Activated CD8-positive, alpha-beta T cell treated with anti-CD3 and anti-CD28 coated beads, Interleukin-2, amount 10 ng/mL, durations not matched to agents 7 days and 5 days (primary cell): ENCODE measurements at places on chromosomes 13 and 19. TPM values are rescaled to one million over a fixed set of nuclear protein-coding genes. Genes with fewer than 3 reads are reported as not detected.

DNA sequence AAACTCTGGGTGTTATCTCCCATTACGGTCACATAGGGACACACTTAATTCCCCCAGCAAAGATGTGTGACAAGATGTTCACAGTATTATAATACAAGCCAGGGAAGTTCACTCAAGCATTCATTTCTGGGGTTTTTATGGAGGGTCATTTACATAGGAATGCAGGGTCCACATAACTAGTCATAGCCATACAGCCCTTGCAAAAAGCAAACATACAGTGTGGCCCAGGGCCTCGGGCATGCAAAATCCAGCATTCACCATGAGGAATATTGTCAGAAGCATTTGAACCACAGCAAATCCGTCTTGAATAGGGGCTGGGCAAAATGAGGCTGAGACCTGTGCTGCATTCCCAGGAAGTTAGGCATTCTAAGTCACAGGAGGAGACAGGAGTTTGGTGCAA lies 13.0 kb upstream of the ZNF460 start:
- no peak for DNase-seq

Gene CPAMD8
- total RNA-seq = 0.13 TPM

DNA sequence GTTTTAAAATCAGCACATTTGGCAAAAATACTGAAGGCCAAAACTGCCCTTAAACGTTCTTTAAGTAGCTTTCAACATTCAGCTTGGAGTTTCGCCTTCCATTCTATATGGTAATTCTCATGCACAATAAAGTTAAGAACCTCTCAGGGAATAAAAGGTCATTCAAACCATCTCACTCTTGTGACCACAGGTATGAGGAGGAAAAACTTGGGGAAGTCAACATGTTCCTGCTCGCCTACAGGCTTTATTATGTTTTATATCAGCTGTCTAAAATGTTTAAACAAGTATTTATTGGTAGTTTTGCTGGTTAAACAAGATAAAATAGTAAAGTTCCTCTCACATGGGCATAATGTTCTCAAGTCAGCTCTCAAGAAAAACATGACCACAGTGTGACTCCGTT lies 19.9 kb upstream of the TM9SF2 start:
- DNase-seq = no peak

DNA sequence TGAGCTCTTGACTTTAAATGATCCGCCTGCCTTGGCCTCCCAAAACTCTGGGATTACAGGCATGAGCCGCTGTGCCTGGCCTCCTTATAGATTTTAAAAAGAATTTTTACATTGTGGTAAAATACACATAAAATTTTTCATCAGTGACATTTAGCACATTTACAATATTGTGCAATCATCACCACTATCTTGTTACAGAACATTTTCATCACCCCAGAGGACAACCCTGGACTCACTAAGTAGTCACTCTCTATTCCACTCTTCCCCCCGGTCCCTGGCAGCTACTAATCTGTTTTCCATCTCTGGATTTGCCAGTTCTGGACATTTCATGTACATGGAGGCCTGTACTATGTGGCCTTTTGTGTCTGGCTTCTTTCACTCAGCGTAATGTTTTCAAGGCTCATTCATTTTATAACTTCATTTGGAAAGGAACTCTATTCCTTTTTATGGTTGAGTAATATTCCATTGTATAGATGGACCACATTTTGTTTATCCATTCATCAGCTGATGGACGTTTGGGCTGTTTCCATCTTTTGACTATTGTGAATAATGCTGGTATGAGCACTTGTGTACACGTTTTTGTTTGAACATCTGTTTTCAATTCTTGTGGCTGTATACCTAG lies 19.9 kb downstream of the MEGF8 start:
- no peak for DNase-seq

DNA sequence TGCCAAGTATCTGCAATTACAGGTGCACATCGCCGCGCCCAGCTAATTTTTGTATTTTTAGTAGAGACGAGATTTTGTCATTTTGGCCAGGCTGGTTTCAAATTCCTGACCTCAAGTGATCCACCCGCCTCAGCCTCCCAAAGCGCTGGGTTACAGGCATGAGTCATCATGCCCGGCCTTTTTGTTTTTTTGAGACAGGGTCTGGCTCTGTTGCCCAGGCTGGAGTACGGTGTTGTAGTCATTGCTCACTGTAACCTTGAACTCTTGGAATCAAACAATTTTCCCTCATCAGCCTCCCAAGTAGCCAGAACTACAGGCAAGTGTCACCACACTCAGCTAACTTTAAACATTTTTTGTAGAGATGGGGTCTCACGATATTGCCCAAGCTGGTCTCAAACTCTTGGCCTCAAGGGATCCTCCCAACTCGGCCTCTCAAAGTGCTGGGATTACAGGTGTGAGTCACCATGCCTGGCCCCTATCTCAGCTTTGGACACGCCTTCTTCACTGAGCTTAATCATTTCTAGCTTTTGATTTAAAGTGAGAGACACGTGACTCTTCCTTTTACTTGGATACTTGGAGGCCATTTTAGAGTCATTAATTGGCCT lies 4.0 kb upstream of the IRGC start:
- DNase-seq = no peak

DNA sequence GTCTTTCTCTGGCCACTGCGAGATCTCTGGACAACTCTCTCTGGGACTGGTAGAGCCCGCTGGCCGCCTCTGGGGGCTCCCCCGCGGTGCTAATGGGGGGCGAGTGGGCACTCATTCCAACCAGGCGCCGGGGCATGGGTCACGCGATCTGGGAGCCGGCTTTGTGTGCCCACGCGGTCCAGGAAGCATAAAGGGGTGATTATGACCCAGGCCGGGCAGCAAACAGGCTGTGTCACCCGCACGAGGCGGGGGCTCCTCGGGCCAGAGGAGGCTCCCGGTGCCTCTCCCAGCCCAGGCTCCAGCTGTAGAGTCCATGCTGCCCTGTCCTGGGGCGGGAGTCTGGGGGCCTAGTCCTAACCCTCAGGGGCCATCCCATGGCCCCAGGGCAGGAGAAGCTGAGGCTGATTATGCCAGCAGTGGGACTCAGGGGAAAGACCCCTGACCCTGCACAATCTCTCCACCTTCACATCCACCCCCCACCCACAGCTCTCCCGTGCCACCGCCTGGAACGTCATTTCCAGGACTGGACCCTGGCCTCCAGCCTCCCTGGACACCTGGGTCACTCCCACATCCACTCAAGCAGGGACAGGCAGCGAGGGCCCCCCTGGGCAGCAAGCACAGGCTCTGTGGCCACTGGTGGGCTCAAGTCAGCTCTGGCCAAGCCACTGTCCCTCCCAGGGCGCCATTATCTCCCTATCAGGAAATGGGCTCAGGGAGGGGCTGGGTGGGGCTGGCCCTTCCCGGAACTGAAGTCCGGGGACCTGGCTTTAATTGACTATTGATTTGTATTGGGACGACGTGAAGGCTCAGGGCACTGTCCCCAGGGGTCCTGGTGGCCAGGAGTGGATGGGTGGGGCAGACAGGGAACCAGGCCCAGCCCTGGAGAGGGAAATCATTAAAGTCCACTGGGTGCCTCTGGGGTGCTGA lies 50.0 kb downstream of the PTPRS start:
- DNase-seq = no peak

Gene KLK12
- not detected for total RNA-seq

DNA sequence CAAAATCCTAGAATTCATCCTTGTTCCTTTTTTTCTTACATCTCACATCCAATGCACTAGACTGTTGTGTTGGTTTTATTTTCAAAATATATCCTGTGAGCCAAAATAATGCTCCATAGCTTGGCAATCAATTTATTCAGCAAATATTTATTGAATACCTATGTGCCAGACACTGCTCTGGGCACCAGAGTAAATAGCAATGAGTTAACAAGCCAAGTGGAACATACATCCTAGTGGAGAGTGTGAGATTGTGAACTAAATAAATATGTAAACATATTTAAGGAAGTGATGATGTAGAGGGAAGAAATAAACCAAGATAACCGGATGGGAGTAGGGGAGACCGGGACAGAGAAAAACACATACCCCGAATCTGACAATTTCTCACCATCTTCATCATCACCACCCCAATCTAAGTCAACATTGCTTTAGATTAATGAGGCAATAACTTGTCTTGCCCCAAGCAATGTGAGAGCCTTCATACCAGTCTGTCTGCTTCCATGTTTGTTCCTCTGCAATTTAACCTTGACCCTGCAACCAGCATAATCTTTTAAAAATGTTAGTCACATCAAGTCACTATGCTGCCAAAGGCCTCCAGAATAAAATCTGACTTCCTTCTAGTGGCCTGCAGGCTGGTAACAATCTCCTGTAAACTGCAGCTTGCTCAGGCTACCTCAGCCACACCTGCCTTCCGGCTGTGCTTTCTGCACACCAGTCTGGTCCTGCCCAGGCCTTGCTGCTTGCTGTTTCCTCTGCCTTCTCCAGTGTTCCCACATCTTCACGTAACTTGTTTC lies 199.2 kb downstream of the DLEU7 start:
- no peak for DNase-seq

Gene PRSS57
- total RNA-seq = not detected

Gene DLL3
- total RNA-seq = 0.29 TPM

DNA sequence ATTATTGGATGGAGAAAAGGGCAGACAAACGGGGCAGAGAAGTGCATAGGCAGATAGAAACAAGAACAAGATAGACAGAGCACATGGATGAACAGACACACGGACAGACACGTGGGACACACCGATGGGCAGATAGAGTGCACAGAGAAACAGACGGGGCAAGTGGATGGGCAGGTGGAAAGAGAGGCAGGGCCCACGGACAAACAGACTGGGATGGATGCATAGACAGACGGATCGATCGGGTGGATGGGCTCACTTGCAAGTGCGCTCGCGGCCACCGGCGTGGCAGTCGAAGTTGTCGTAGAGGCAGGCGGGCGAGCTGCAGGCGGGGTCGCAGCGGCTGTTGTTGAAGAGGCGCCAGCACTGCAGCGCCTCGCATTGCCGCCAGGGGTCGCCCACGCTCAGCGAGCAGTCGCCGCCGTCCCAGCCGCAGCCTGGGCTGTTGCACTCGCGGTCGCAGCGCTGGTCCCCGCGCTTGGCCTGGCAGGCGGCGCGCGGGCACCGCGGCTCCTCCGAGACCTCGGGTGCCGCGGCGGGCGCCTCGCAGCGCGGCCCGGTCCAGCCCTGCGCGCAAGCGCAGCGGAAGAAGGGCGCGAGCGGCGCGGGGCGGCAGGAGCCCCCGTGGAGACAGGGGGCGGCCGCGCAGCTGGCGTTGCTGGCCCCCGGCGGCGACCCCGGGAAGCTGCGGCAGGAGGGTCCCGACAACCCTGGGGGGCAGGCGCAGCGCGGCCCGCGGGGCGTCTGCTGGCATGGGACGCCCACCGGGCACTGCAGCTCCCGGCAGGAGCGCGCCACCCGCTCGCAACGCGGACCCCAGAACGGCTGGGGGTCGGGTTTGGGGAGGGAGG lies 23.3 kb downstream of the NOTCH3 start:
- DNase-seq = peak; percentile 88

Gene ASF1B
- total RNA-seq = 131 TPM

- DNase-seq = no peak
Measured at GRCh38 chr13:104975272-104975671, 1560.2 kb downstream of the EFNB2 start.

DNA sequence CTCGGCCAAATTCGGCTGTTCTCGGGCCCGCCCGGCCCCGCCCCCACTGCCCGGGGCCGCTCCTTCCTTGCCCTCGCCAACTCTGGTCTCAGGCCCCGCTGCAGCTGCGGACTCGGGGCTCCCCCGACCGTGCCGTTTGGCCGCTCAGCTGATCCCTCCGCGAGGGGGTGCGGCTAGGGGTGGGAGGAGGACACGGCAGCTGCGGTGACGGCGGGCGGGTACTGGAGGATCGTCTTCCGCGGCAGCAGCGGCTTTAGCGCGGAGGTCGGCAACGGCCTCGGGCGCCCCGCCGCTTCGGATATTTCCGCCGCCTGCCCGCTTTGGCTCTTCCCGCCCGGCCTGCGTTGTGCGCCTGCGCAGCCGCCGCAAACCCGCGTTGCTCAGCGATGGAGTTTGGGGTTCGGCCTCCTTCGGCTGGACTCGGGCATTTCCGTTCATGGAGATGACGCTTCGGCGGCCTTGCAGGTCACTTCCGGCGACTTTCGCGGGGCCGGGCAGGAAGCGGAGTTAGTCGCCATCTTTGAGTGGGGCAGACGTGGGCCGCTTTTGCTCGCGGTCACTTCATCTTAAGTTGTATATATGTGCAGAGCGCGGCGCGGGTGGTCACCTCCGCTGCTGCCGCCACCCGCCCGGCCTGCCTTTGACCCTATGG lies 338 bp upstream of the UBE2M start:
- peak; percentile 100 for DNase-seq

- DNase-seq = no peak
Measured at GRCh38 chr13:55069746-55070145, 2041.1 kb downstream of the OLFM4 start.

Gene PPP5C
- 126 TPM for total RNA-seq

DNA sequence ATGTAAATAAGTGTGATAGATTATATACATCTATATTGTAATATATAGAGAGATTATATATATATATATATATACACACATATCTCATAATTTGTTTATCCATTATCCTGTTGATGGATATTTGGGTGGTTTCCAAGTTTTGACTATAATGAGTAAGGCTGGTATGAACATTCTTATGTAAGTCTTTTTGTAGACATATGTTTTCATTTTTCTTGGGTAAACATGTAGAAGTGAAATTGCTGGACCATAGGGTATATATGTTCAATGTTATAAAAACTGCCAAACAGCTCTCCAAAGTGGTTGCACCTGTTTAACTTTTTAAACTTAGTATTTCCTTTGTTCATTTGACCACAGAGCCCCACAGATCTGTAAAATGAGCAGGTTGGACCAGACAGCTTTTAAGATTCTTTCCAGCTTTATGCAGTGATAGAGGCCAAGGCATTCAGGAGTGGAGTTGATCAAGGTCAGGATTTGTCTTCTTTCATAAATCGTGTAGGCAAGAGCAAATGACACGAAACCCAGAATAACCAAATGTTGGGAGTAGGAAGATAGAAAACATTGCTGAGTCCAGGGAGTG lies 21.7 kb upstream of the KATNAL1 start:
- DNase-seq = no peak

DNA sequence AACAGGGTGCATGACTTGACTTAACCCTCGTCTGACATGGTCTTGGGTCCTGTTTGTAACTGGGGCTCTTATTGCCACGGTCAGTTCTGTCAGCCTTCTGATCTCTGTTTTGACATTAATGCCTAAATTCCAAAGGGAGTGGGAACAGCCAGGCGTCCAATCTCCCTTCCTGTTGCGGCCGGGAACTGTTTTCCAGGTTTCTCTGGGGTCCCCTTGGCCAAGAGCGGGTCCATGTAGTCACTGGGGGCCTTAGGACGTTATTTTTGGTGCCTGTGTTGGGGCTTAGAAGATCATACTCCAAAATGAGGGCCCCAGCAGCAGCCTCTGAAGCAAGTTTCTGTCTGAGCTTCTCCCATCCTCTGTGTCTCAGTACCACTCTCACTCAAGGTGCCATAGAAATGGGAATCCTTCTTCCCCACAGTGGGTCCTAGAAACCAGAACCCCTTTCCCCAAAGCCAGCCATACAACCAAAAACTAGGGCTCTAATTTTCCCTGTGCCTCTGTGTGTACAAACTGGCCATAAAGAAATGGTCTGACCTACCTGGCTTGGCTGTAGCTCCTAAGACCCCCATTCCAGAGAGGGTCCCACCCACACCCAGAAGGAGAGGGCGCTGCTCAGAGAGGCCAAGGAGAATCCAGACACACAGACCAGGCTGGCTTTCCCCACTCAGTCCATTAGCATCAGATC lies 50.4 kb downstream of the C13orf46 start:
- DNase-seq = no peak

Gene SERPINE3
- total RNA-seq = not detected

GRCh38 chr13:29749401-29750182 lies 100.8 kb downstream of the UBL3 start:
- no peak for DNase-seq
